Activated B cell treated with CpG ODN at 0.5 μM for 24 hours (primary cell): ENCODE measurements at places on chromosomes 12 and 14. TPM values are rescaled to one million over a fixed set of nuclear protein-coding genes. Genes with fewer than 3 reads are reported as not detected.

DNA sequence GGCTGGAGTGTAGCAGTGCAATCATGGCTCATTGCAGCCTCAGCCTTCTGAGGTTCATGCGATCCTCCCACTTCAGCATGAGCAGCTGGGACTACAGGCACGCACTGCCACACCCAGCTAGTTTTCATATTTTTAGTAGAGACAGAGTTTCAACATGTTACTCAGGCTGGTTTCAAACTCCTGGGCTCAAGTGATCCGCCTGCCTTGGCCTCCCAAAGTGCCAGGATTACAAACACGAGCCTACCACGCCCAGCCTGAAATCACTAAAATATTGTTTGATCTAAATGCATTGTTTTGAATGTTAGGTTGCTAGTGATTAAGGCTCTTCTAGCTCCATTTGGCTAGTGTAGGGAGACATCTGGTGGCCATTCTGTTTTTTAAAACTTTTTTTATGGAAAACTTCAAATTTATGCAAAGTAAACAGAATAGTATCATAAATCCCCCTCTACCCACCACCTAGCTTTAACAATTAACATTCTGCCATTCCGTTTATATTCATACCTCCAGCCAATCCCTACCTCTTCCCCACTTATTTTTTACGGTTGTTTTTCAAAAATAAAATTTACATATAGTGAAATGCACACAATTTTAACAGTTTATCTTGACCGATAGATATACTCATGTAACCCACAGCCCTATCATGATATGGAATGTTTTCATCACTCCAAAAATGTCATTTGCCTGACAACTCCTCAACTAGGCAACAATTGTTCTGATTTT lies 37.8 kb downstream of the MYO1H start:
- DNase-seq: no peak

- no peak for DNase-seq
These were observed 115.4 kb downstream of the ADAMTS20 start for GRCh38 chr12:43436597-43436996.

IGF1 gene
- 0.27 TPM in 1 of 2 replicates, not detected in the other for total RNA-seq

DNA sequence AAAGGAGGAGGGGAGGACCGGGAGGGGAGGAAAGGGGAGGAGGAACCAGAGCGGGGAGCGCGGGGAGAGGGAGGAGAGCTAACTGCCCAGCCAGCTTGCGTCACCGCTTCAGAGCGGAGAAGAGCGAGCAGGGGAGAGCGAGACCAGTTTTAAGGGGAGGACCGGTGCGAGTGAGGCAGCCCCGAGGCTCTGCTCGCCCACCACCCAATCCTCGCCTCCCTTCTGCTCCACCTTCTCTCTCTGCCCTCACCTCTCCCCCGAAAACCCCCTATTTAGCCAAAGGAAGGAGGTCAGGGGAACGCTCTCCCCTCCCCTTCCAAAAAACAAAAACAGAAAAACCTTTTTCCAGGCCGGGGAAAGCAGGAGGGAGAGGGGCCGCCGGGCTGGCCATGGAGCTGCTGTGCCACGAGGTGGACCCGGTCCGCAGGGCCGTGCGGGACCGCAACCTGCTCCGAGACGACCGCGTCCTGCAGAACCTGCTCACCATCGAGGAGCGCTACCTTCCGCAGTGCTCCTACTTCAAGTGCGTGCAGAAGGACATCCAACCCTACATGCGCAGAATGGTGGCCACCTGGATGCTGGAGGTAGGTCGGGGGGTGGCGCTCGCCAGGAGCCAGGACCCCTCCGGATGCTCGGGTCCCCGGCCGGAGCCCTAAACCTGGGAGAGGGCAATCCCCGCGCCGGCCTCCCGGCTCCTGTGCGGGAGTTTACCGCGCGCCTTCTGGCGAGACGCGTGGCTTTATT lies at the start of gene CCND2:
CCND2 (plus strand) TSS at position 111 of the 744 bp plus-strand sequence; CDS start at position 390, 279 bp downstream.
- peak; percentile 49 for DNase-seq

VDR gene
- 0.64 and 0.86 TPM in 2 replicates for total RNA-seq

SLC10A1 gene
- total RNA-seq: not detected in 2 replicates

COPS7A gene
- 28.1 and 35.8 TPM in 2 replicates for total RNA-seq

ETFBKMT gene
- total RNA-seq: 0.91 and 2.0 TPM in 2 replicates

TAS2R7 gene
- total RNA-seq: not detected in 2 replicates

GRCh38 chr12:3553221-3553620 lies 62.2 kb downstream of the PRMT8 start:
- no peak for DNase-seq

USP15 gene
- 122 and 150 TPM in 2 replicates for total RNA-seq

FITM1 gene
- total RNA-seq: 2.3 and 2.4 TPM in 2 replicates

DNA sequence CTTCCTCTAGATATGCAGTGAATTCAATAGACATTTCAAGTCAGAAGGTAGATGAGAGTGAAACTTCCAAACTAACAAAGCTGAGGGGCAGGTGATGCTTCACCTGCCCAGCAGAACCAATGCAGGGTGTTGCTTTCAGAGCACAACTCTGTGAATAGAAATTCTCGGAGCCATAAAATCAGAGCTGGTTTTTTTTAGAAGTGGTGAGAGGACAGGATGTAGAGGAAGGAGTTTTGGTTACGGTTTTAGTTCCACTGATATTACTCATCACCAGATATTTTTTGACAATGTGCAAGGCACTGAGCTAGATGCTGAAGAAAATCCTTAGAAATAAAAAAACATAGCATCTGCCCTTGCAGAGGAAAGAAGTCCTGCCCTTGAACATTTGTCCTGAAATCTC lies 62.2 kb downstream of the BMP4 start:
- no peak for DNase-seq

ADCY4 gene
- 2.3 and 2.4 TPM in 2 replicates for total RNA-seq

C1RL gene
- total RNA-seq: 13.5 and 19.2 TPM in 2 replicates

DNA sequence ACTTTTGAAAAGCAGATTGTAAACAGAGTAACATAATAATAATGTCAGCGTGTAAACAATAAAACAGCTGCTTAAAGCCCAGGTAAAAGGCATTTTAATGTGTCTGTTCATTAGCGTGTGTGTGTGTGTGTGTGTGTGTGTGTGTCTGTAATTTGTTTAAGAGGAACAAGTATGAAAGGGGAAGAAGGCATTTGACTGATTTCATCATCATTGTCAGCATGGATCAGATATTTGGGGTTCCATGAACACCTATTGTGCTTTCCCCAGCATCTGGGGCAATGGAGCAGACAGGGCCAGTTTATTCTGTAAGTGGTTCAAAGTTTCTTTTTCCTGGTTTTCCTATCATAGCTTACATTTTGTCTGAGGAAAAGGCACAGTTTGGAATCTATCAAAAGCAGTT lies 28.9 kb downstream of the SLC25A21 start:
- DNase-seq: no peak

ACTR10 gene
- total RNA-seq: 36.5 and 40.5 TPM in 2 replicates

DNA sequence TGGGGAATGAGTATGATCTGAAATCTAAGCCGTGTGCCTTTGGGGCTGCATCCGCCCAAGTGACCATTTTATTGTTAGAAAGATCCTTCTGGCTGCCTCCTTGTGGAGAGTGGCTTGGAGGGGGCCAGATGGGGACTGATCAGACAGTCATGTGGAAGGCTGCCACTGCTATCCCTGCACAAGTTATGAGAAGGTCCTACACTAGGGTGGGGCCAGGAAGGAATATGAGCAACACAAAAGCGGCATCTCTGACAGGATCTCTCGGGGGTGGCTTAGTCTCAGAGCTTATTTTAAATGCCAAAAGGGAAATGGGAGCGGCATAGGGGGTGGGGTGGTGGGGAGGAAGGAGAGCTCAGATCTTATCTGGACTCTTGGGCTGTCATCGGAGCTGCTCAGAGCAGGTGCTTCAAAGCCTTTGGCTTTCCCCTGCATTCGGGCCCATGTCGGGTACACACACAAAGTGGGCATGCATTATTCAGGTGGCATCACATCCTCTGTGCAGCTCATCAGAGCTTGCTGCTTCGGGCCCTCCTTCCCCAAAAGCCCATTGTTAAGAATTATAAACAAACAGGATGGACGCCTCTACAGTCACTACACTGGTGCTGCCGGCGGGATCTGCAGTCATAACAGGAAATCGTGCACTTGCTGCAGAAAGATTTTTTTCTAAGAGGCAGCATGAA lies 805.4 kb downstream of the VRK1 start:
- no peak for DNase-seq

GRCh38 chr12:84689638-84690037 lies 223.0 kb downstream of the SLC6A15 start:
- DNase-seq: no peak

- no peak for DNase-seq
These were observed 50.6 kb downstream of the FOXA1 start for GRCh38 chr14:37544407-37544806.

DNA sequence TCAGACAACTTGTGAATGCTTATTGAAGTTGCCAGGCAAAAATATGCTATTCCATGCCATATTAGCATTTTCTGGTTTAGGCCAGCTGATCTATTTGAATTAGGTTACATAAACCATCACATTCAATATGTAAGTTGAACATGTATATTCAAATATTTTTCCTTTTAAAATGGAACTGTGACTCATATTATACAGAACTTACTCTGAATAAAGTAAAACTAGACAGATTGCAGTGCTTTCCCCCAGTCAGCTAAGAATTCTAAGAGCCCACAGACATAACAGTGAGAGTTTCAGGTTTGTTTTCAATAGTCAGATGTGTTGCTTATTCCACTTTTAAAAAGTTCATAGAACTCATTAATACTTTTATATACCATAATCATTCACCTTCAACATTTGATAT lies 119.8 kb downstream of the MGST1 start:
- no peak for DNase-seq

- no peak for DNase-seq
These were observed 651.5 kb downstream of the FSCB start for GRCh38 chr14:43855556-43855955.

DNA sequence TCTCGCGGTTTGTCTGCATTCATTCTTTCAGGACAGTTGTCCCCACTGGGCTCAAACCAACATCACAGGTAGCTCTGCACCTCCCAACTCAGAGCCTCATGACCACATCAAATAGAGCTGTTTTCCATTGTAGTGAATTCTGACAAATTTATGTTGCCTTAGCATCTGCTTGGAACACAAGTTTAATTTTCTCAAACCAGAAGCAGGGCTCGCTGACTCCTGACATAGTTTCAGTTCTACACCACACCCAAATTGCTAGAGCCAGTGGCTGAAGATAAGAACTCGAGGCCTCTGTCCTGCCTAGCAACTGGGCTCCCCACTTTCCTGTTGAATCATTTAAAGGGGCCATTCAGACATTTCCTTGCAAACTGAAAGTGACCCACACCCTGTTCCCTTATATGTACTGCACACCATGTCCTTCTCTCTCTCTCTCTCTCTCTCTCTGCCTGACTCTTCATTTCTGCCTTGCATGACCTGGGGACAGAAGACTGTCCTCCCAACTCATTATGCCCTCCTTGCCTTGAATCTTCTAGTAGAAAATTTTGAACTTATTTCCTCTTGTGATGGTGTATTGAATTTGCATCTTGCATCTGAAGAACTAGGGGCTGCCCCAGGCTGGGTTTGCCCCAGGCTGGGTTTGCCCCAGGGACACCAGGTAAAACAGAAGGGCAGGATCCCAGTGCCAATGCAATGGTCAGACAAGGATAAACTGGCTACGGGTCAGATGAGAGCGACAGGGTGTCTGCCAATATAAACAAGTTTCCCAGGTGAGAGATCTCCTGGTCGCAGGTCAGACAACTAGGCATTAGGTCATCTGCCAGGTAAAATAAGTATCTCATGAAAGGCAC lies 9.7 kb upstream of the WSCD2 start:
- no peak for DNase-seq

DNA sequence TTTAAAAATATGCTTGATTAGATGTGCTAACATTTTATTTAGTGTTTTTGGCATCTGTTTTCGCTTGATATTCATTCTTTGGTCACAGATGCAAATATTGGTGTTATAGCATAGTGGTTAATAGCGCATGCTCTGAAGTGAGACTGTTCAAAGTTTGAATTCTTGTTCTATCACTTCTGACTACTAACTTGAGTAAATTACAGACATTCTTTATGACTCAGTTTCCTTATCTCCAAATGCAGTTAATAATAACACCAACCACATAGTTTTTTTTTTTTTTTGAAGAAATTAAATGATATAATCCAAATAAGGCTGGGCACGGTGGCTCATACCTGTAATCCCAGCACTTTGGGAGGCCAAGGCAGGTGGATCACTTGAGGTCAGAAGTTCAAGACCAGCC lies 81.0 kb downstream of the TMX1 start:
- no peak for DNase-seq

DNA sequence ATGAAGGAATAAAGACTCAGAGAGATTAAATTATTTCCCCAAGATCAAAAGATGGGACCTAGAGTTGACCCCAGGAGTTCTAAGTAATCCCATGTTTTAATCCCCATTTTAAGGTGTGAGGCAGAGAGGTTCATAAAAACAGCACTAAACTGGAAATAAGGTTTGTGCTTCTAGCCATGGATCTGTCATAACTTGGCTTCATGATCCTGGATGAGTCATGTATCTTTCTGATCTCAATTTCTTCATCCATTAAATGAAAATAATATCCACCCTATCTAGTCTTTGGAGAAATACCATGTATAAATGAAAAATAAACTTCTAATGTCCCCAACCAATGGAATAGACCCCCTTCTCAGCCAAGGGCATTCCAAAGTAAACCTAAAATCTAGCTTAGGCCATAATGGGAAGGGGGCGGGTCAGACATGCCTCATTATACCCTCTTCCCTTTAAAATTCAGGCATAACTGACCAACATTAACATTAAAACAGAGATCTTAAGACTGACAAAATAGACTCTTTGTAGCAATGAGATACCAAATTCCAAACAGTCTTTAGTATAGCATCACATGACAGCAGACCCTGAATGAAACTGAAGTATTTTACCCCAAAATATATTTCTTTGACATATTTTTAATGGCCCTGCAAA lies 47.8 kb downstream of the SLC41A2 start:
- DNase-seq: no peak

GRCh38 chr14:34147461-34147860 lies 196.6 kb upstream of the EGLN3 start:
- no peak for DNase-seq

HHIPL1 gene
- not detected in 2 replicates for total RNA-seq

CLEC2A gene
- not detected in 2 replicates for total RNA-seq

RNASE2 gene
- not detected in 2 replicates for total RNA-seq

KLHL33 gene
- 0.42 and 0.53 TPM in 2 replicates for total RNA-seq

- DNase-seq: no peak
These were observed 101.8 kb upstream of the ATF1 start for GRCh38 chr12:50662116-50662510.

DNA sequence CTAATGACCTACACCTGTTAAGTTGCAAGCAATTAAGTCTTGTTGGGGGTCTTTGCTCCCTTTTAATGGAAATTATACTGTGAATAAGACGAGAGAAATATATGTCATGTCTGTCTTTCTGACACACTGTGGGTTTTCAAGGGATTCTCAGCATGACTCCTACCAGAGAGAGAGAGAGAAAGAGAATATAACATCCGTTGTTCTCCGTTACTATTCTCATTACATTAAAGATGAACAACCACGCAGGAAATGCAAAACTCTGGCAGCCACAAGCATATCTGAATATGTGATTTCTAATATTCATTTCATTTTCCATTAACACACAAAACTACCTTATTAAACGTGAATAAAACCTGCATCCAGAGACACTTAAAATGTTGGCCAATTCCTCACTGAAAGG lies 67.3 kb upstream of the EGLN3 start:
- no peak for DNase-seq

DNA sequence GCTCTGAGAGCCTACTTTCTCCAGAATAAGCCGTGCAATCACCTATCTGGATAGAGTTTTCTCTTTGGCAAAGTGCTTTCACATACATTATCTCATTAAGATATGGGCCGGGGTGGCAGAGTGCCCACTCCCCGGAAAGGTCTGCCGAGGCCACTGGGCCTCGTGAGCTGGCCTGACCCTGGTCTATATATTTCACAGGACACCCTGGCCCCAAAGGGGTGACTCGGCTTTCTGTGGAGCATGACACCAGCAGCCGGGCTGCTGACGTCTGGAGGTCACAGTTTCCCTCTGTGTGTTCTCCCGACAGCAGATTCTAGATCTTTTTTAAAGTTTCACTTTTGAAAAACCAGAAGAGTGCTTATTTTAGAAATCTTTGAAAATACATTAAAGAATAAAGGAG lies 27.9 kb upstream of the ATP2A2 start:
- DNase-seq: no peak
